Stimulated activated CD4-positive, alpha-beta T cell treated with anti-CD3 and anti-CD28 coated beads, Interleukin-15, amount 100 ng/mL, for 1 hour (primary cell): ENCODE measurements at places on chromosomes 11 and 22.

GRCh38 chr11:126904520-126904919 lies 96.0 kb downstream of the KIRREL3 start:
- DNase-seq: no peak

DNA sequence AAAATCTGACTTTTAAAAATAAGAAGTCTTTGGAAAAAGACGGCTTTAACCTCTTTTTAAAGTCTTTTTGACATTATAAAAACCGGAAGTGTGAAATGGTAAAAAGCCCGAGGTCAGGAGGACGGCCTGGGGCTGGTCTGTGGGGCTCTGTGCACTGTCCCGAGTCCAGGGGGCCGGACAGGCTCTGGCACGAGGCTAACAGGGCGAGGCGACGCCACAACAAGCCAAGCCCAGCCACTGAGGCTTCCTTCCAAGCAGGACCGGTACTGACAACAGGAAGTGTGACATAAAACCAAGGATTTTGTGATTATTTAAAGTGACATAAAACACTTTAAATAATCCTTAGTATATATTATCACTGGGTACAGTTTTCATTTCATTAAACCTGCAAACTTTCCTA lies 39.2 kb downstream of the BRD1 start:
- DNase-seq: no peak

DNA sequence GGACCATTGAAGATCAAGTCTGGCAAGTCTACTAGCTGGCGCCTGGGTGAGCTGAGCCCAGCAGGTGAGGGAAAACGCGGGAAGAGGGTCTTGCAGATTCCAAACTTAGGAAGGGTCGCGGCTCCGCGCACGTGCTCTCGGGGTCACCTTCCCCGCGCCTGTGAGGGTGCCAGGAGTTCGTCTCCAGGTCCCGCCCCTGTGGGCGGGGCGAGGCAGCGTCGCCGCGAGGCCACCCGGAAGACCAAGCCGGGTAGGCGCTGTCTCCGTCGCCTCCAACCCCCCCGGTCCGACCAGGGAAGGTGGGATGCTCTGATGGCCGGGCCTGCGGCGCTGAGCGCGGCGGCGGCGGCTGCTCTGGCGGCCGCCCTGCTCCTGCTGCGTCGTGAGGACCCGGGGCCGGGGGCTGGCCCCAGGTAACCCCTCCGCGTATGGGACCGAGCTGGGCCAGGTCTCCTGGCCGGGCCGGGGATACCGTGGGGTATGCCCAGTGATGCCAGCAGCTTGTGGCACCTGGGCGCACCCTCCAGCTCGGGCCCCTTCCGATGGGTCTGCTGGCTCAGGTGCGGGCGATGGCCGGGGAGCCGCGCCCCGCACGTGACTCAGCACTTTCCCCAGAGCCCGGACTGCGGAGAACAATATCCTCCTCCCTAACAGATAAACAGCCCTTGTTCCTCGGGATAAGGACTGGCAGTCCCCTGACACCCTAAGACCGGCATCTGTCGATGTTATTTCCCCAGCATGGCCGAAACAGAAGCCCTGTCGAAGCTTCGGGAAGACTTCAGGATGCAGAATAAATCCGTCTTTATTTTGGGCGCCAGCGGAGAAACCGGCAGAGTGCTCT lies at the start of gene HTATIP2:
HTATIP2 (plus strand) TSS at position 215 of the 841 bp plus-strand sequence; CDS start at position 739, 524 bp downstream.
- DNase-seq: peak; percentile 67

- DNase-seq: no peak
Measured at GRCh38 chr22:35997438-35997837, 31.2 kb downstream of the RBFOX2 start.

DNA sequence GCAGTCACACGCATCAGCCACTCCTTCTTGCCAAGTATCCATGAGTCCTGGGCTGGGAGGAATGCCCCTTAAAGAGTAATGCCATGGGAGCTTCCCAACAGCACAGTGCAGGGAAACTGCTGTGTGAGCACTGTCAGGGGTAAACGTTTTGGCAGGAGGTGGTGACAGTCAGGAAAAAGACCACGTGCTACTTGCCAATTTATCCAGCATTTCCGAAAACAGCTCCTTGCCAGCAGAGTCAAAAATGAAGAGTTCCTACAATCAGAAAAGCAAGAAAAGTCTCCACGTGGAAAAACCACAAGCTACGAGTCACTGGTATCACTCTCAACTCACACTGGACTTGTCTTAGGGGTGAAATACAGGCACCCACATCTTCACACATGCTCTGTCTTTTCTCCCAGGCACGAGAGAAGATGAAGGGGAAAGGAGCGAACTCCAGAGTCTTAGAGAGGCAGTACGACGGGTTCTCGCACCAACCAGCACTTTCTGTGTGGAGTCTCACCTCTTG lies 9.9 kb downstream of the IFT27 start:
- DNase-seq: no peak

DNA sequence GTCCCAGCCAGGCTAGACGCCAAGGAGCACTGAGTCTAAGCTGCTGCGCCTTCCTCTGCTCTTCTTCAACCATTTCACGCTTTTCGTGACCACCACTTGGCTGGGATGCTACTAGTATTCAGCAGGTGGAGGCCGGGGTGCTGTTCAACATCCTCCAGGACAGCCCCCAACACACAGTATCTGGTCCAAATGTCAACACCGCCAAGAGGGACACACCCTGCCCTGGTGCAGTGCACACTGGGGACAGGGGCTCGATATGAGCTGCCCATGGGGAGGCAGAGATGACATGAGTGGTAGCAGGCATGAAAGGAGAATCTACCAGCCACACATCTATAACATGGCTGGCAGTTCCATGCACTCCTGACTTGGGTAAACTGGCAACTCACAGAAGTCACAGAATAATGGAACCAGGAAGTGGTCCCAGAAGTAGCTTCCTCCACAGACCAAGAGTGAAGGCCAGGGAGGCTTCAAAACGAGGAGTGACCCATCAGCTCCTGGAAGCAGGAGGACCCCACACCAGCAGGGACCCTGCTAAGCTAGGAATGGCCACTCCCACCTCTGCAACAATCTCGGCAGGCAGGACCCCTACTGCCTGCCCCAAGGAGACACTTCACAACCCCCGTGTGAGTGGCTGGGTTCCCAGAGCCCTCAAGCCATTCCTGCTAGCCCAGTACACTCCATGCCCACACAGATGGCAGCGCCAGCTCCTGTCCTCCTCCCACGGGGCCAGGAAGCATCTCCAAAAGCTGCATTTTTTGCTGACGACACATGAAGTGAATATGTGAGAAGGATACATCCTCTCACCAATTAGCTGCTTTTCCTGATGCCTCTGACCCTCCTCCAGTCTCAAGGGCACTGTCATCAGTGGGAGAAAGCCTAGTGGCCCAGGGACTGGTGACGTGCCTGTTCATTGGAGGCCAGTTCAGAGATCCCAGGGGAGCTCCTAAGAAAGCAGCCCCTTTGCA lies 78.8 kb downstream of the DGCR2 start:
- DNase-seq: no peak

DNA sequence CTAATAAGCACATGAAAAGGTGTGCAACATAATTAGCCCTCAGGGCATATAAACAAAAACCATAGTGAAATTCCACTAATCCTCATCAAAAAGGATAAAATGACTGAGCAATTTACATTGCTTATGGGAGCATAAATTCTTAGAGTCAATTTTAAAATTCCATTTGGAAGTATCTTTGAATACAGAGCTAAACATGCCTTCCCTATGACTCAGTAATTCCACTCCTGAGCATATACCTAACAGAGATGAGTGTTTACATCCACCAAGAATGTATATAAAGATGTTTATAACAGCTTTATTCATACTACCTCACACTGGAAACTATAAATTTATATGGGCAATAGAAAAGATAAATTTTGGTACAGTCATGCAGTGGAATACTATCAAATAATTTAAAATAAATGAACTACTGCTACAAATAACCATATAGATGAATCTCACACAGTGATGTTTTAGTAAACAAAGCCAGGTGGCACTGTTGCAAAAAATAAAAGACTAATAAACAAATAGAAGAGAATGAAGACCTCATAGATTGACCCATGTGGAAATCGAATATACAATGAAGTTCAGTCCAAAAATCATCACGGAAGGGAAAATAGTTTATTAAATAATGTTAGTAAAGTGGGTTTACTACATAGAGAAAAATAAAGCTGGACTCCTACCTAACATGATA lies 8.2 kb upstream of the OR2D2 start:
- DNase-seq: no peak

- no peak for DNase-seq
Measured at GRCh38 chr11:115078461-115079438, 400.4 kb downstream of the NXPE2 start.

- DNase-seq: no peak
Measured at GRCh38 chr22:26891429-26891828, 234.0 kb downstream of the MIAT start.

- no peak for DNase-seq
Measured at GRCh38 chr11:57874981-57875380, 113.4 kb downstream of the CTNND1 start.

GRCh38 chr22:31474743-31475142 lies 14.9 kb downstream of the EIF4ENIF1 start:
- DNase-seq: no peak

GRCh38 chr11:1459219-1459575 lies 27.4 kb downstream of the MOB2 start:
- DNase-seq: no peak

DNA sequence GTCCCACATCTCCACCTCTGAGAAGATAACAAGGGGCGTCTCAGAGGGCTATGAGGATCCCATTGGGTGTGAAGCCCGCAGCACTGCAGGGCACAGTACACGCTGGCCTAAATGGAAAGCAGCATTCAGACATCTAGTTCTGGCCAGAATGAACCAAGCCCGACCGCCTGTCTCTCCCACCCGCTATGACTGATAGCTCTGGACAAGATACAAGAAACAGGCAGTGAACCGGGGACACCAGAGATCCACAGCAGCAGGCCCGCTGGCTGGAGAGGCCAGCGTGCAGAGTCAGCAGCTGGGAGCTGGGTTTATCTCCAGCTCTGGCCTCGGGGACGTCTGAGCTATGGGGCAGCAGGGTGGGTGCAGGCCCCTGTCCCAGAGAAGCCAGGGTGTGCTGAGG lies 9.6 kb downstream of the CERK start:
- DNase-seq: no peak
